ENCODE measurements at places on chromosomes 16 and 17. TPM values are rescaled to one million over a fixed set of nuclear protein-coding genes. Genes with fewer than 3 reads are reported as not detected.

NAGS gene
- 0.58 TPM for total RNA-seq

C16orf96 gene
- total RNA-seq, result 0.22 TPM

MT3 gene
- total RNA-seq, result 94.5 TPM

BEAN1 gene
- total RNA-seq, result 1.8 TPM
